ENCODE measurements at places on chromosomes 1 and 21.

DNA sequence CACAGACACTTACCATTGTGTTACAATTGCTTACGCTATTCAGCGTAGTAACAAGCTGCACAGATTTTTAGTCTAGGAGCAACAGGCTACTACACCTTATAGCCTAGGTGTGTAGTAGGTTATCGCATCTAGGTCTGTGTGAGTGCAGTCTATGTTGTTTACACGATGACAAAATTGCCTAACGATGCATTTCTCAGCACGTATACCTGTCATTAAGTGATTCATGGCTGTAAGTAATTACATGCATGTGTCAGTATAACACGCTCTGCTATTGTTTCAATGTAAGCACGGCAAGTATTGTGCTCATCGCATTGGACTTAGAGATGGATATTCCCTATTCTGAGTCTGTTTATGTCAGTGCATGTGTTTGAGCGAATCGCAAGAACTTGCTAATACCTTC, 15.7 kb upstream of the ZBTB18 start:
- no peak for DNase-seq

GRCh38 chr1:78224861-78225552, 179.2 kb downstream of the GIPC2 start:
- no peak for DNase-seq

DNA sequence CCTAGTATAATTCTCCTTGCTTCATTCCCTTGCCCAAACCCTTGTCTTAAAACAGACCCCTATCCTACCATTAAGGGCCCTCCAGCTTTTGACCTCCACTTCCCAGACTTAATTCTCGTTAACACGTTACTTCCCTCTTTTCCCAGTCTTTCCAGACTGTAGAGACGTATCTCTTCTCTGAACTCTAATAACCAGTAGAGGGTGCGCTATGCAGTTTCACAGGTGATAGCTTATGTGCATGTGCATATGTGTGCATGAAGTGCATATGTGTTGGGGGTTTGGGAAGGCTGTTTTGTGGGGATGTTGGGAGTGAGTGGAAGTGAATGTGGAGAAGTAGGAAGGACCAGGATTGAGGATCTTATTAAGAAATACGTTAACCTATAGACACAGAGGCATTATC, 78.1 kb upstream of the CCDC190 start:
- DNase-seq, result no peak

DNA sequence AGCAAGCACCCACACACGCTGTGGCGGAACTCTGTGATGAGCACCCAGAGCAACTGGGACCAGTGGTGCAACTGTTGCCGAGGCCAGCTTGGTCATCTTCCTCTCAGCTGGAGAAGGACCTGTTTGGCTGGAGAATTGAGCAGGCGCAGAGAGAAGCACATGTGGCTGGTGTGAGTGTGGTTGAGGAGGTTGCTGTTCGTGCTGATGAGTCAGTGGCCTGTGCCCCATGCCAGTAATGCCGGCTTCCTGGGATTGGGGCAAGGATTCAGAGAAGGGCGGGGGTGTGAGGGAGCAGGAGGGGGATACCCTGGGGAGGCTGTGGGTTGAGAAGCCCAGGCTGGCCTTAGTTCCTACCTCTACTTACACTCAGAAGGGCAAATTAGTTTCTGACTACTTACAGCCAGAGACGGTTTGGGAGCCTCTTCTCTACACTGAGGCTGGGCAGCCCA, 57.5 kb upstream of the EPS8L3 start:
- peak; percentile 85 for DNase-seq

DNA sequence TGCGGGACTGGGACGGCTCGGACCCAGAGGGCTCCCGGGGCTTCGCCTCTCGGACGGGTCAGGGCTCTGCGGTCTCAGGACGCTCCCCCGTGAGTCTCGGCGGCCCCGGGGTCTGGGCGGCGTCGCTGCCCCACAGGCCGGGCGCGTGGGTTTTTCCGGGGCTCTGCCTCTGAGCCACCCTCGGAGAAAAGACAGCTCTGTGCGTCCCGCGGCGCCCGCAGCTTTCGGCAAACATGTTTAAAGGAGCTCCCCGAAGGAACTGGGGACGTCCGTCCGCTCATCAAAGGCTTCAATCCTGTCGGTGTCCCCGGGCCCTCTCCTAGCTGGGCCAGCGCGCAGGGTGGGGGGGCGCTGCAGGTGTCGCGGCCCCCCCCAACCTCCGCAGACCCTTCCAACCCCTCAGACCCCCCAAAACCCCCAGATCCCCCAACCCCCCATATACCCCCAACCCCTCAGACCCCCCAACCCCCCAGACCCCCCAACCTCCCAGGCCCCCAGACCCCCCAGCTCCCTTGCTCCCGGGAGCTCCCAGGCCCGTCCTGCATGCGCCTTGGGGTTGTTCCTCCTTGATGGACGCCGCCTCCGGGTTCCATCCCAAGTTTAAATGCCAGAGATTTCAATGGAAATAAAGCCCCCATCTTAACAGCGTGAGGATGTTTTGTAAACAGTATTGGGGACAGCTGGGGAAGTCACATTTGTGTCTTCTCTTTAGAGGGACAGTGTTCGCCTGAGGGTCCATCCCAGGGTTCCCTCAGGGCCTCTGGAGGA, 996 bp upstream of the C1orf159 start:
- DNase-seq, result no peak

- peak; percentile 8 for DNase-seq
These were observed 101.4 kb downstream of the PBX1 start for GRCh38 chr1:164660412-164660772.

GRCh38 chr1:84377480-84378095, 20.7 kb upstream of the DNASE2B start:
- DNase-seq, result no peak

All from NK-92 treated with Interleukin-12 subunit alpha and Interleukin-12 subunit beta, amount 100 ng/mL, for 24 hours (cell line).